ENCODE measurements at places on chromosomes 3 and 15.

DNA sequence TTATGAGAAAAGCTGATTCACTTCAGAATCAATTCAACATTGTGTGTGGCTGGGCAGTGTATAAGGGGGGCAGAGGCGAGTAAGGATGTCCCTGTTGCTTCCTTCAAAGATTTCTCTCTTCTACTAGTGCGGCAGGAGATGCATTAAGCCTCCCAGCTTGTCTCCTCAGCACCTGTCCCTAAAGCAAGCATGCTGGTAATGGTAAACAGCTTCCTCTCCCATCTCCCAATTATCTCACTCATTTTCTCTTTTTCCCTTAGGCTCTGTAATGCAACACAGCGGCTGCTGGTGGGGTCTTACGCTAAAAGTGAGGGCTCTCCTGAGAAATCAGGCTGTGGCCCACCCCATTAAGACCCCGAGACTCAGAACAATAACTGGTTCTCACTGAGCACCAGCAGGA is 306.4 kb upstream of the ROPN1 start:
- DNase-seq = no peak

DNA sequence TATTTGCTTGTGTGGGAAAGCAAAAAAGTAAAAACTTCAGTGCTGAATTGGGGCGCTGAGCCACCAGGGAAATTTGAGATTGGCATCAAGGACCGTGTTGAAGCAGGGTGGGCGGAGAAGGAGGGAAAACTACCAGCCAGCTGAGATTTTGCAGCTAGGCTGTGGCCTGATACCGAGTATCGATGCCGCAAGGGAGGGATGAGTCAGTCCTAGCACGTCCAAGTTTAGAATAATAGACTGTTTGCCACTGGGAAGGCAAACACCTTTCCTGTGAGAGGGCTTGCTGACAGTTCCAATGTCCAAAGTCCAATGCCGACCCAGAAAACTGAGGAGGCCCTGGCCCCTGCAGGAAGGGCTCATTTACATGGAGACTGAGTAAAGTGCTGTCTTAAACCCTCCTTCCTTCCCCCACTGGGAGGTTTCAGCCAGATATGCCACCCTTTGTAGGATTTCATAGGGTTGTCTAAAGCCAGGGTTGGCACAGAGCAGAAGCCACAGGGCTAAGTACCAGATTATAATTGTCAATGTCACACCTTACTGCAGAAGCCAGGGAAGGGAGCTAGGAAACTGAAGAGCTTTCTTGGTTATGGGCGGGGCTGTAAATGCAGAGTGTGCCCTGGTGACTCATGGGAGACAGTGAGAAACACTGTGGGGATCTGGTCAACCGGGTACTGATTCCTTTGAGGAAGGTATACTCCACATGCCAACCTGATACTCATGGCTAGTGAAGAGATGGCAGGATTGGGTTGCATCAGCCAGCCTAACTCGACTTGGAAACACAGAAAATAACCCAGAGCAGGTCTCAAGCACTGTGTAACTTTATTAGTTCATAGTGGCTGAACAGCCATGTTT is 28.4 kb upstream of the PIK3CB start:
- DNase-seq = no peak

GRCh38 chr3:188321258-188321657 is 167.3 kb downstream of the LPP start:
- no peak for DNase-seq

DNA sequence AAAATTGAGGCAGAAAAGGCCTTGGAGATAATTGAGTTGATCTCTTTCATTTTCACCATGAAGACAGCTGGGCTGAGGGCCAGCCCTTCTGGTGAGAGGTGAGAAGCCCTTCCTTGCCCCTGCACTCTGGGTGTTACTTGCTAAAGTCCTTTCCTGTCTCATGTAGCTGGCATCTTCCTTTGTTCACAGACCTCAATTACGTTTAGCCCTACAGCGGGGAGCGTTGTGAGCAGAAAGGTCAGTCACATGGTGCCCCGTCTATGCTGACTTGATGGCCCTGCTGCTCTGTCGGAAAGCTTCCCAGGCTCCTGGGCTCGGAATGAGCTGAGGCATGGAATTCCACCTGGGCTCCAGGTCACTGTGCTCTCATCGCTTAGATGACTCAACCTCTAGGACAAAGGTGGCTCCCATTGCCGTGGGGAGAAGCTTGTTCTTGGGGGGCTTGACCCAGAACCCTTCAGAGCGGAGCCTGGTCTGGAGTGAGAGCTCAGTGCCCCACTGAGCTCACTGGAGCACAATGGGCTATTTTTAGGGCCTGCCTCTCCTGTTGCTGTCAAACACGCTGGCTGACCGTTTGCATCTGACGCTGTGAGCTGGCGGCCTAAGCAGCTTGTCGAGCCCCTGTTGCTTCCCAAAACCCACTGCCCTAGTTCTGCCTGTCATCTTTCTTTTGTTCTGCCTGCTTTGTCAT is 47.0 kb downstream of the RPLP1 start:
- DNase-seq = peak; percentile 44

DNA sequence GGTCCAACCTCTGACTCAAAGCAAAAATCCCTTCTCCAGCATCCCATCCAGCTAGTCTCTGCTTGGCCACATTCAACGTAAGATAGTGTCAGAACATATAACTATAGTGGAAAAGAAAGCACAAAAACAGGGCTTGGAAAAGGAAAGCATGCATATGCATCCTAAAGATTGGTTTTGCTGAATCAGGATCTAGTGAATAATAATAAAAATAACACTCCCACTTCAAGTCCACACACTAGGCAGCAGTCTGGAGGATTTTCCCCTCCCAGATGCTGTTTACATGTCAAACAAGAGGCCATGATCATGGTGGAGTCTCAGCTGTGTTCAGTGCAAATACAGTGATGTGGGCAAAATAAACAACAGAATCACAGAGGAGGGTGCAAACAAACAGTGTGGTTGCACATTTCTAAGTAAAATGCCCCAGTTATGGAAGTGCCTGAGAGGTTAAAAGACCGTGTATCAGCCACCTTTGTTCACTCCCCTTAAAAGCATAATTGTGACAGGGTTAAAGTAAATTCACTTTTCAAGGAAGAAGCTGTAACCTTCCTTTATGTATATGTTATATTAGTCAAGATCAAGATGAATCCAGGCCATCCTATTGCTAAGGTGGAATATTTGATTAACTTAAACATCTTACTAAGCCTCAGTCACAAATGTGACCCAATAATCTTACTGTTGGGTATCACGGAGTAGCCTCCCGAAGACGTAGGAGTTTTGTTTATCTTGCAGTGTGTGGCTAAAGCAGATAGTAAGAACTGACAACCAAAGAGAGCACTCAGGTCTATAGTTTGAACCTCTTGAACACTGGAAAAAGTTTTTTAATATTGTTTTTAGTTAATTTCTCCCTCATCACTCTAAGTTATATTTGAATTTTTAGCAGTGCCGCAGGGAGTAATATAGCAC is 424.5 kb downstream of the SOX2 start:
- DNase-seq = no peak

All from neural progenitor cell (in vitro differentiated cells).